SW 1271 (cell line): ENCODE measurements at places on chromosomes 6 and 20.
A peak's percentile ranks its signal among the peaks of the same experiment; 100 is the strongest.

- no peak for DNase-seq
Observed at GRCh38 chr6:31945507-31946369, at the start of gene CFB. Gene CFB, plus strand, starts transcription at chr6:31946095. Its CDS starts 127 bp downstream, at chr6:31946222.

DNA sequence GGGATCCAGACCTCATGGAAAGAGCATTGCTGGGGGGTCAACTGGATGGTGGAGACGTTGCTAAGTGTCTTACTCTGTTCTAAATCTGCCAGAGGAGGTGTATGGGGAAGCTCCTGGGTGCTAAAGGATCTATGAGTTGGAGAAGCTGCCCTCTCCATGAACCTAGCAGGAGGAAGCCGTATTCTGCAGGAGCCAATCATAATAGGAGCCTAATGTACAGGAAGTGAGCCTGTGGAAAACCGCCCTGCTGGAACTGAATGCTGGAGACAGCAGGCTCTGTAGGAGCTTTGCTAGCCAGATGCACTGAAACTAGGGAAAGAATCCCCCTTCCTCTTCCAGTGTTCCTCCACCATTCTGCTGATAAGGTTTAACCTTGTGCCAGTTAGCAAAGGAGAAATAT is 10.9 kb downstream of the CASP8AP2 start:
- no peak for DNase-seq

- DNase-seq, result no peak
Observed at GRCh38 chr20:36919715-36920333, 31.7 kb downstream of the SAMHD1 start.

DNA sequence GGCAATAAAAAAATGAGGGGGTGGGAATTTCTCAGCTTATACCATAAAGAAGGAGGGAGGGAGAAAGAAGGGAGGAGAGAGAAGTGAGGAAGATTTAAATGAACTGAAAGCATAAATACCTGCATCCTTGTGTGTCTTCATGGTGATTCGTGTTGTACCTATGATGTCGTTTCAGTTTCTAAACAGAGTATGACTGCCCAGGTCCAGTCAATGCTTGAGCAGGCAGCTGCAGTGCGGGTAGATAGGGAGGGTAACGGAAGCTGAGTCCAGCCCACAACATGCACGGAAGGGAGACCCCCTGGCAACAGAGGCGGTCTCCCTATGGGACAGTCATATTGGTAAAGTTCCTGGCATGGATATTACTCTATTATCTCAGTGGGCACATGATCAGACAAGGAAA is 184.5 kb downstream of the KIF16B start:
- no peak for DNase-seq

GRCh38 chr6:42704937-42705374 is 17.4 kb downstream of the PRPH2 start:
- no peak for DNase-seq

- DNase-seq, result peak; percentile 75
Observed at GRCh38 chr20:4607287-4607713, 114.4 kb upstream of the PRND start.

GRCh38 chr20:9578594-9578993 is 64.2 kb downstream of the LAMP5 start:
- no peak for DNase-seq

DNA sequence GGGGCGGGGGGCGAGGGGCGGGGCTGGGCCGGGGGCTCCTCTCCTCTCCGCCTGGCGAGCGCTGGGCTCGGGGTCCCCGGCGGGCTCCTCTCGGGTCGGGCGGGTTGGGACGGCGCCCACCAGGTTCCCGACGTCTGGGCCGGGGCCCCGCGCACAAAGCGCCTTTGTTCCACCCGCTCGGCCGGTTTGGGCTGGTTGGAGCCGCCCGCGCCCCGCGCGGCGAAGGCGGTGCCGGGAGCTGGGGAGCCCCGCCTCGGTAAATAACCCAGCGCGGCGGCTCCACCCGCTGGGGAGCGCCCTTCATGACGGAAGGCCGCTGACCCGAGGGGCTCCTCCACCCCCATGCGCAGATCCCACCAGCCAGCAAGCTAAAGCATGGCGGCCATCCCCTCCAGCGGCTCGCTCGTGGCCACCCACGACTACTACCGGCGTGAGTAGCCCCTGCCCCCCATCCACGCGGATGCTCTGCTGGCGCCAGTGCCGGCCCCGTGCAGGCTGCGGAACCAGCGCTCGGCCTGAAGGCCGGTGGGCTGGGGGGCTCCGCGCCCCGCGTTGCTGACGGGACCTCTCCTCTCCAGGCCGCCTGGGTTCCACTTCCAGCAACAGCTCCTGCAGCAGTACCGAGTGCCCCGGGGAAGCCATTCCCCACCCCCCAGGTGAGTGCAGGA is 503 bp downstream of the PPDPF start:
- DNase-seq, result peak; percentile 46

DNA sequence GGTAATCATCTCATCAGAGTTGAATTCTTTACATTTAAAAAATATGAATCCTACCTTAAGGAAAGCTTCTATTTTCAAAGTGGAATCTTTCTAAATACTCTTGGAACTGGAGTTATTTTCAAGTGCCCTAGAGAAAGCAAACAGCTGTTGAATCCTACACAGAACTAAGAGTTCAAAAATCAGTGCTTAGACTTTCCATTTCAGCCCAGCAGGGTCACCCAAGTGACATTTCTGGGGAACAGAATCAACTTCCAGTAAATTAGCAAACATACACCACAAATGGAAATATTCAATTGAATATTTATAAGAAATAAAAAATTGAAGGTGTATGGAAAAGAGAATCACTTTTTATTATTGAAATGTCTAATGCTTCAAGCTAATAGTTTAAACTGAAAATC is 427.7 kb upstream of the NOX3 start:
- DNase-seq, result no peak

GRCh38 chr6:130575971-130576370 is 210.2 kb downstream of the TMEM200A start:
- DNase-seq, result no peak

DNA sequence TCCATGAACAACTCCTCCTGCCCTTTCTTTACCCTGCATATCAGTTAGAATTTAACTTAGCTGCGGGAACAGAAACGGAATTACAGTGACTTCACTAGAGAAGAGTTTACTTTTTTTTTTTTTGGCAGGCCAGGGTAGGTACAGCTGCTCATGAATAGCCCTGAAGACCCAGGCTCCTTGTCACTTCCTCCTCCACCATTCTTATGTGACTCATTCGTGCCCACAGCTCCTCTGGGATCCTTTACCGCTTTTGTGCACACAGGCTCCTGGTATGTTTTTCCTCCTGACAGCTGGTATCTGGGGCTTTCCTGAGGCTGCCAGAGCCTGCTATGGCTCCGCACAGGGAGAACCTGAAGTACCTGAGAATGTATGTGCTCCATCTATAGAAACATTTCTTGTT is 3.9 kb upstream of the KCNS1 start:
- no peak for DNase-seq

- no peak for DNase-seq
Observed at GRCh38 chr6:147711476-147711875, 203.0 kb downstream of the SAMD5 start.

- DNase-seq, result no peak
Observed at GRCh38 chr20:48855046-48855445, 27.2 kb upstream of the PREX1 start.

- DNase-seq, result peak; percentile 71
Observed at GRCh38 chr6:10177704-10178103, 237.2 kb downstream of the TFAP2A start.

- DNase-seq, result no peak
Observed at GRCh38 chr6:85569323-85569722, 24.3 kb downstream of the SNX14 start.

DNA sequence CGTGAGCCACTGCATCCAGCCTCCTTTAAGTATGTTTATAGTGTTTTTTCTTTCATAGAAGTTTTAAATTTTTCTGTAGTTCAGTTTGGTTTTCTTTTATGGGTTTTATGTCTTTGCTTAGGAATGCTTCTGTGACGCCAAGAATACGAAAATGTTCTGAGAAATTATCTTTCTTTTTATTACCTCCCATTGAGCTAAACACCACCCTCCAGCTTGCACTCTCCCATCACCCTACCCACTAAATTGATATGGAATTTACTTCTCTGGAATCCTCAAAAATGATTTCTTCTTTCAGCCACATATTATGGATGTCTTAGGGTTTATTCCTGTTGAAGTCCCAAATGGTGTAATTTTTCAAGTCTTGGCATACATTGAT is 38.1 kb downstream of the JARID2 start:
- DNase-seq, result no peak

DNA sequence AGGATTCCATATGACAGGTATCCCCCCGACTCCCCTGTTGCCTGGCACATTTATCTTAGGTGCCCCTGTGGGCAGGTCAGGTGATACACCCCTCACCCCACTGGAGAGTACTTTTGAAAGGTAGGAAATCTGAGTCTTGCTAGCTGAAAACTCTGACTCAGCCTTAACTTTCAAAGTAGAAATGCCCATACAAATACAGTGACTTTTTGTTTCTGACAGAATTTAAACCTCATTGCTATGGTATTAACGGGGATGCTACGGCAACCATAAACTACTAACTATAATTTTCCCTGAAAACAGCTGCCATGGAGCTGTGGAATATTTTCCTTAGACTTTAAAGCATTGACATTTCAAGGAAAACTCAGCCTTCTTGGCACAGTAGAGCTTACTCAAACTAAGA is 536.0 kb downstream of the RFPL4B start:
- no peak for DNase-seq

DNA sequence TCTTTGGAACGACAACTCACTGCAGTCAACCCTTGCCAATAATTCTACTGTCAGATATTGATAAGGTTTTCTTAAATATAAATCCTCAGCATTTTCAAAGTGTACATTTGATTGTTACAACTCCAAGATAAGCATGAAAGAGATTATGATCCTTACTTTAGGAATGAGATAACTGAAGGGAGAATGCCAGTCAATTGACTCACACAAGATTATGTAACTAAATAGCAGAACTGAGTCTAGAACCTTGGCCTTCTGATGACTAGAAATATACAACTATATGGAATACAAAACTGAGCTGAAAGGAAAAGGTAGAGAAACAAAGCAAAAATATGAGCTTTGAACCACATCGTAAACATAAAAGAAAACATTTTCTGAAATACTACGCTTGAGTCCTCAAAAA is 26.9 kb upstream of the STXBP5 start:
- no peak for DNase-seq

- peak; percentile 69 for DNase-seq
Observed at GRCh38 chr6:26553635-26554446, 15.7 kb downstream of the HMGN4 start.

DNA sequence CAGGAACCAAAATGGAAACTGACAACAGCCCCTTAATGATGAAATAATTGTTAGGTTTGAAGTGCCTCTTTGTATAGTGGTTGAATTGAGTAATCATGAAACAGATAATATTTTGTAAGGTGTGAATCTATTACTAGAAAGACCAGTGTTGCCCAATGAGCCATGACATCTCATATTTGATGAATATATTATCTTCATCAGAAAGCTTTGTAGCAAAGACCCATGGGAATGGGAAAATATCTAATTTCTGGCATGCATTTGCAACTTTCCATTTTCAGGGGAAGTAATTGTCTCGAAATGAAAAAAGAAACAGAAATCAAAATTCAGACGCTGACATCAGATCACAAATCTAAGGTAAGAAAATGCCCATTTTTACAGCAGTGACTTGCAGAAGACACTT is 57.3 kb upstream of the LAMP5 start:
- no peak for DNase-seq

DNA sequence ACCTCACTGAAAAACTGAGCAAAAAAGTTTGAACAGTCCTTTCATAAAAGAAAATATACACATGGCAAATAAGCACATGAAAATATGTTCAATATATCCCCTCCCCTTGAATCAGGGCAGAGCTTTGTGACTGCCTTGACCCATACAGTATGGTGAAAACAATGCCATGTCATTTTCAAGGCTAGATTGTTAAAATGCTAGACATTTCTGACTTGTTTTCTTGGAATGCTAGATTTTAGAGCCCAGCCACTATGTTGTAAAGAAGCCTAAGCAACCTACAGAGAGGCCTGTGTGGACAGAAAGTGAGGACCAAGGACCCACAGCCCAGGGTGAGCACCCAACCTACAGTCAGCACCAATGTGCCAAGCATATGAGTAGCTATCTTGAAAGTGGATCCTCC is 17.1 kb upstream of the ASF1A start:
- DNase-seq, result no peak

DNA sequence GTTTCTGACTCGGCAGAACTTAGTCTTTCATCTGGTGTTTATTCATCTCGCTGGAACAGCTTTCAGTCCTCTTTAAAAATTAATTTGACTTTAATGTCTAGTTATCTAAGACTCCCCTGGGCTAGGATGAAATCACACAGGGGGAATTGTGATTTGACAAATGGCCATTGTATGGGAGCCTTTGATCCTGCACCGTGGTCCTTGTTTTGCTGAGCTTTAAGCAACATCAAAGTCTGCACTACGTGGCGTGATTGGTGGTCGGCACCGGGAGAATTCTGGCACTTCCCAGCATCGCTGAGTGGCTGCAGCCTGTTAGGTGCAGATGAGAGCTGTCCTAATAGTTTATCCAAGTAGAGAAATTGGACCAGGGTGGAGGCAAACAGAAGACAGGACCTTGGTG is 146.9 kb downstream of the TBC1D7 start:
- DNase-seq, result no peak

GRCh38 chr6:7108196-7108963 is 619 bp downstream of the RREB1 start:
- DNase-seq, result peak; percentile 51

DNA sequence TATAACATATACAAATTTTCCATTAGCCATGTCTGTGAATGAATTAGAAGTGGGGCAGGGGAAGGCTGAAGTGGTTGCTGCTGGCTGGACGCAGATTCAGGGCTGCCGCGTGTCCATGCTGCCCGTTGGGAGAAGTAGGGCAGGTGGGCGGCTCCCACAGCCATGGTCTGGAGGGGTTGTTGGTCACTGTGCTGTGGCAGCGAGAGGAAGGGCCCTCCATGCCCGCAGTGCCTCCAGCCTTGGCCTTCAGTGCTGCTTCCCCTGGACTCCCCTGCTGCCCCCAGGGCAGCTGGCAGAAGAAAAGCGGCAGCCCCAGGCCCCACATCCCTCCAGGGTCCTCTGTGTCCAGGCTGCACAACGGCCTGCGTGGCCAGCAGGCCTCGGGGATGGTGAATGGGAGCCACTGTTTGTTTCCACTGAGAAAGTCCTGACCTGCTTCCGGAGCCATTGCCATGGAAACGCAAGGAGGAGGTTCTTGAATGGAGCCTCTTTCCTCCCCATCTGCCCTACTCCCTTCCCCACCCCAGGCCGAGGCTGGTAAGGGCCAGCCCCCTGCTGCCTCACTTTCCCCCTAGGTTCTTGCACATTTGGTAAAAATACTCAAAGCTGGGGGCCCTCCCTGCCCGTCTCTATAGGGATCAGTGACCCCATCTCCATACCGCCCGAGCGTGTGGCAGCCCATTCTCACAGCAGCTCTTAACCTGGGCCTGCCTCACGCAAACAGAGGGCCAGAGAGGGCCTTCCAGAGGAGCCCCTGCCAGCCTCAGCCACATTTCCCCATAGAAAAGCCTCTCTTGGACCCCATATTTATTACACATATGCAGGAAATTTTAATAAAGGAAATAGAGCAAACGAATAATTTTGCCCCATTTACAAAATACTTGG is 113.3 kb downstream of the SASH1 start:
- DNase-seq, result no peak

DNA sequence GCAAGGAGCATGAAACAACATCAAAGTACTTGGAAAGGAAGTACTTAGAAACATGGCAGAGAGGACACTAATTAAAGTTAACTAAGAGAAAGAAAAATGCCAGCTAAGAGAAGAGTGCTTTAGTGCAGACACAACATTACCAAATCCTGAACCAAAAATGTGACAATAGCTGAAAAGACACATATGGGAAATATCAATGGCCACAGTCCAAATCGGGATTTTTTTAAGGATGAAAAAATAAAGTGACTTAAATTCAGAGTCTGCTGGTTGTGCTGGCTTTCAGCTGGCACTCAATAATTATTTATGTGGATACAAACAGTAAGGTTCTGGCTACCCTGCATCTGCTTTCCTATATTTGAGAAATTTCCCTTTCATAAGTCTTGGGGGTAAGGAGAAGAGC is 12.6 kb upstream of the DST start:
- DNase-seq, result no peak
